ENCODE measurements at places on chromosomes 13 and 19.

GRCh38 chr19:28401739-28402424, 811.1 kb downstream of the UQCRFS1 start:
- DNase-seq = no peak

DNA sequence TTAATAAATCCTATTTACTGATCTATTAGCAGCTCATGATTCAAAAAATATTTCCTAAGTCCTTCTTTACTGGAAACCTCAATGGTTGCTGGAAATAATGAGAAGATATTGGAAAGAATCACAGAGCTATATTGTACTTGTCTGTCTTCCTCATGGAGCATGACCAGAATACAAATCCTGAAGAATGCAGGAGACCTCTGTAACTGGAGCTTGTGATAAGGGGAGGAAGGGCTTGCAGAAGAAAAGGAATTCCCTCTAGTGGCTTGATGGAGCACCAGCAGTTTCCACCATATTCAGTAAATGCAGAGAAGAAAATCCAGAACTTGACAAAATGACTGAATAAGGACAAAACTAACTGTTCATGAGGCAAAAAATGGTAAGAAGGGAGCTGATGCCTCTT, 1333.1 kb downstream of the EFNB2 start:
- DNase-seq = no peak

- peak; percentile 18 for DNase-seq
These were observed 1.3 kb downstream of the BBC3 start for GRCh38 chr19:47229676-47230053.

GRCh38 chr13:76884186-76884906, 1.9 kb downstream of the KCTD12 start:
- peak; percentile 25 for DNase-seq

GRCh38 chr13:79686441-79686840, 205.5 kb downstream of the NDFIP2 start:
- no peak for DNase-seq

DNA sequence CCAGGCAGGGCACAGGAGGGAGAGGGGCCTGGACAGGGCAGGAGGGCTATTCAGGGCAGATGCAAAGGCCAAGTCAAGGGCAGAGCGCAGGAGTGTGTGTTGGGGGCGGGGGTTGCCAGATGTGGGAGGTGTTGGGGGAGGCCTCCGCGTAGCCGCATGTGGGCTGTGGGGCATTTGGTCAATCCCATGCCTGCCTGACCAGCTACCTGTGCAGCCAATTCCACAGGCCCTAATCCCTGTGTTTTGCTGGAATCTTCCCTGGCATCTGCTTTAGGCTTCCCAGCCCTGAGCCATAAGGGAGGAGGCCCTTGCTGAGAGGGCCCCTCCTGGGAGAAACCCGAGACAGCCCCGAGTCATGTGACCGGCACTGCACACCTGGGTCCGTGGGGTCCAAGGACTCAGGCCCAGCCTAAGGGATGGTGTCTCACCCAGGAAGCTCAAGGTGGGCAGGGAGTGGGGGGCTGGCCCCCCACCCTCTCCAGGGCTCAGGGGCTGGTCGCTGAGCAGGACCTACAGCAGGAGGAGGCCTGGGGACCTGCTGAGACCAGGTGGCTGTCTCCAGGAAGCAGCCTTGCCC, 20.3 kb downstream of the RFX1 start:
- no peak for DNase-seq

- DNase-seq = no peak
These were observed 21.7 kb upstream of the MIER2 start for GRCh38 chr19:366205-366783.

DNA sequence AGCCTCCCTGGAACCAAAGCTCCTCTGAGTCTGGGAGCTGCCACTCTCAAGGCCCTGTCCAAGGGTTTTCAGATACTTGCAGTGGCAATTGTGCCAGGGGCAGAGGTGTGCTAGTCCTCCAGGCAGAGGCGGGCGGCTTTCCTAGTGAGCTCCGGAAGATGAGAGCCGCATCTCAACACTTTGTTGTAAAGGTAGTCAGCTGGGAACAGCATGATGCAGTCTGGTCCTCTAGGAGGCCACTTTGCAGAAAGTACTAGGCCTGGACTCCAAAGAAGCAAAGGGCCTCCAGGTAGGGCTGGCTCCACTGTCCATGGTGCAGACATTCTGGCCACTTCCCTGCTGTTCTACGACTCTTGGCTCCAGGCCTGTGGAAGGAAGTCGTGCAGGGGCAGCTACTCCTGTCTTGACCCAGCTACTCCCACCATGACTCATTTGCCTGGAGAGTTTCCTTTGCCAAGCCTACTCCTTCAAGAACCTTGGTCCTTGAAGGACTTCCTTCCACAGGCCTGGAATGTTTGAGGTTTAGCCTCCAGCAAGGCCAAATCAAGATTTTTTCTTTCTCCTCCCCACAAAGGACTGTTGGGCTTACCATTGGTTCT, 9.9 kb upstream of the ZNF536 start:
- no peak for DNase-seq

GRCh38 chr13:79491715-79492114, 10.8 kb downstream of the NDFIP2 start:
- DNase-seq = no peak

- DNase-seq = no peak
These were observed 41.4 kb downstream of the NLRP12 start for GRCh38 chr19:53782698-53783097.

GRCh38 chr19:1923319-1923718, 17.7 kb upstream of the CSNK1G2 start:
- peak; percentile 81 for DNase-seq

GRCh38 chr13:61795580-61795979, 379.9 kb upstream of the PCDH20 start:
- DNase-seq = no peak

DNA sequence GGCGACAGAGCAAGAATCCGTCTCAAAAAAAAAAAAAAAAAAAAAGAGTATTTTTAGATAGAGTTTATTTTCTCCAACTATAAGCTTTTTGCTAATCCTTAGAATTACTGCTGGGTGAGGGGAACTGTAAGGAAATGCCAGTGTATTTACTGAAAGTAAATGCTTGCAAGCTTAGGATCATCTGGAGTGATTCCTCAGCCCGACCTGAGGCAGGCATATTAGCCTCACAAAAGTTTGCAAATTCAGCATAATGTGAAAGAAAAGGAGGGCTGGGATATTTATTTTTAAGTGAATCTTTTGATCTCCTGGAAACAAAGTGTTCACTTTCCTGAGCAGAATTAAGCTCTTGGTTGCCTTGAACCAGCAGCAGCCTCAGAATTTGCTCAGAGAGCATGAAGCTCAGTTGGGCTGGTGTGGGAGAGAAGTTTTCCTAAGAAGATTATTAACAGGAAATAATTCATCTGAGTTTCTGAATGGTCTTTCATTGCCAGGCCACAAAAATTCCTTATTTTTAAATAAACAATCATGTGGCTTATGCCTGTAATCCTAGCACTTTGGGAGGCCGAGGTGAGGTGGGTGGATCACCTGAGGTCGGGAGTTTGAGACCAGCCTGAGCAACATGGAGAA, 24.7 kb upstream of the SPATA13 start:
- DNase-seq = no peak

GRCh38 chr13:49464621-49465325, 20.7 kb downstream of the SETDB2 start:
- DNase-seq = no peak

- no peak for DNase-seq
These were observed 1.2 kb downstream of the RAB11B start for GRCh38 chr19:8391198-8392016.

- DNase-seq = no peak
These were observed 1.2 kb upstream of the MYDGF start for GRCh38 chr19:4671185-4671851.

DNA sequence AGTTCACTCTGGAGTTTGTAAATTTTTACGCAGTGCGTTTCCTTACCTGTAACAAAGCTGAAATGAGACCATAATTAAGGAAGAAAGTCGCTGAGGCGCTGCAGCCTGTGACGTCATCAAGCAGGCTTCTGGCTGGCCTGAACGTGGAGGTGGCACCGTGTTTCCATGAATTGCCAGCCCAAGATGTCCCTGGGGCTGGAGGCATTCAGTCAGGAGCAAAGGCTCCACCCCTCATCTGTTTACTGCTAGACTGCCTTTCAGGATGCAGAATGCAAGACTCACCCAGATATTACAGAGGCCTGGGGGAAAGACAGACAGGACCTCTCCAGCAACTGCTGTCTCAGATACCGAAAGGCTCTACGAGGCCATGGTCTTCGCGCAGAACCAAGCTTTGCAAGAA, 424.6 kb downstream of the TSHZ3 start:
- DNase-seq = no peak

DNA sequence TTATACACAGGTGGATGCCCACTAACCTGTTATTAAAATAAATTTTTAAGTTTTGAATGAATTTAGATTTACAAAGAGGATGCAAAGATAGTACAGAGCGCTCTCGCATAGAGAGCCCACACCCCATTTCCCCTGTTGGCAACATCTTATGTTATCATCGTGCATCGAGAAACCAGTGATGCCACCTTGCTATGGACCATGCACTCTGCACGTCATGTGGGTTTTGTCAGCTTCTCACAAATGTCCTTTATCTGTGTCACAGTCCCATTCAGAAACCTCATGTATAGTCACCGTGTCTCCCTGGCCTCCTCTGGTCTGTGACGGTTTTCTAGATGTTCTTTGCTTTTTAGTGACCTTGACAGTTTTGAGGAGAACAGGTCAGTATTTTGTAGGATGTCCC, 60.0 kb downstream of the ING1 start:
- DNase-seq = no peak

DNA sequence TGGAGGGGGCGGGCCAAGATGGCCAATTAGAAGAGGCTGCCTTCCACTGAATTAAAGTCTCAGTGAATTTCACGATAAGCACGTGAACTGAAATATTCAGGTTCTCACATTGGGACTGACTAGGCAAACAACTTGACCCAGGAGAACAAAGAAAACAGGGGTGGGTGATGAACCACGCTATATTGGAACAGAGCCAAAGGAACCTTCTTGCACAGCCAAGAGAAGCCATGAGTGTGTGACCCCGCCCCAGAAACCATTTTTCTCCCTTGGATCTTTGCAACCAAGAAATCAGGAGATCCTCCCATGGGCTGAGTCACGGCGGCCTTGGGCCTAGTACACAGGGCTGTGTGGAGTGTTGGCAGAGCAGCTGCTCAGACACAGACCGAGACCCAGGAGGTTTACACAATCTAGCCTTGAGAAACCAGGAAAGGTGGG, 36.8 kb downstream of the ERICH4 start:
- no peak for DNase-seq

DNA sequence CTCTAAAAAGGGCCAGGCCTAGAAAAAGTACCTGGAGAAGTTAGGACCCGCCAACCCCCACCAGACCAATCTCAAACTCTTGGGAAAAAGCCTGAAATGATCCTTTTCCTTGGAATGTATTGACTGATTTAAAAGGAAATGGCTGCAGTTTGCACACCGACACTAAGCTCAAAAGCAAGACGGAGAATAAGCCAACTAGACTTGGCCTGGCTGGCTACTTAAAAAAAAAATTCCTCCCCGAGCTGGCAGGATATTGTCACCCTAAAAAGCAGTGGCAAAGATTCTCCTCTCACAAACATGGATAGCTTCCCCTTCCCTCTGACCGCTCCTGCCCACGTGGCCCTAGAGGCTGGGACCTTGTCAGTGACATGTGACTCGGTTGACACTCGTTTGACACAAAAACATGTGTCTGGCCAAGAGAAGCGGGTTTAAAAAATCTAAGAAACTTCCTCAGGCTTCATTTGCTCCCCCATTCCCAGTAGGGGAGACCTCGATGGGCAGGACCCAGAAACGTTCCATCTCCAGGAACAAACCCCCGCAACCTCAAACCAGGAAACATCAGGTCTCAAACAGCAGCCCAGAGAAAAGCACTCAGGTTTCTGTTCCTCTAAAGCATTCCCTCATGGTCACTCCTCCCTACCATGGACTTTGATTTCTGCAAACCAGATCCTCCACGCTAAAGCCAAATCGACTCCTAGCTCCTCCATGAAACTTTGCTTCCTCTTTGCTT, 1.3 kb downstream of the RFX1 start:
- DNase-seq = peak; percentile 27

- DNase-seq = no peak
These were observed 3.1 kb downstream of the SLC1A5 start for GRCh38 chr19:46785054-46785979.

DNA sequence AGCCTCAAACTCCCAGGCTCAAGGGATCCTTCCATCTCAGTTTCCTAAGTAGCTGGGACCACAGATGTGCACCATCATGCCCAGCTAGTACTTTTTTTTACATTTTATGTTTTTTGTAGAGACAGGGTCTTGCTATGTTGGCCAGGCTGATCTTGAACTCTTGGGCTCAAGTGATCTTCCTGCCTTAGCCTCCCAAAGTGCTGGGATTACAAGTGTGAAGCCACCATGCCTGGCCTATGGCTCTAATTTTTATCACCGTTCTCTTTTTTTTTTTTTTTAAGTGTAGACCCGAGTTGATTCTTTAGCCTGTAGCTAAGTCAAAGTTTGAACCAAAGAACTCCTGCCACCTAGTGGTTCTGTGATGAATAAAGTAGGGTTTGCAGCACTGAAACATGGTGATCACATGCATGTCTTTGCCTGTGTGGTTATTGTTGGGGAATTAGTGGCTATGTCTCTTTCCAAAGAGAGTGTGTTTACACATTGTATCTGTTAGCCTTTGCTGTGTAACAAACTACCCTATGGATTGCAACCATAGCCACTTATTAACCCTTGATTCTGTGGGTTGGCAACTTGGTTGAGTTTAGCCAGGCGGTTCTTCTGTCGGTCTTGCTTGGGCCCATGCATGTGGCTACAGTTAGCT, 11.6 kb downstream of the NFILZ start:
- peak; percentile 21 for DNase-seq

GRCh38 chr19:15123031-15123890, 16.1 kb downstream of the SYDE1 start:
- DNase-seq = no peak

DNA sequence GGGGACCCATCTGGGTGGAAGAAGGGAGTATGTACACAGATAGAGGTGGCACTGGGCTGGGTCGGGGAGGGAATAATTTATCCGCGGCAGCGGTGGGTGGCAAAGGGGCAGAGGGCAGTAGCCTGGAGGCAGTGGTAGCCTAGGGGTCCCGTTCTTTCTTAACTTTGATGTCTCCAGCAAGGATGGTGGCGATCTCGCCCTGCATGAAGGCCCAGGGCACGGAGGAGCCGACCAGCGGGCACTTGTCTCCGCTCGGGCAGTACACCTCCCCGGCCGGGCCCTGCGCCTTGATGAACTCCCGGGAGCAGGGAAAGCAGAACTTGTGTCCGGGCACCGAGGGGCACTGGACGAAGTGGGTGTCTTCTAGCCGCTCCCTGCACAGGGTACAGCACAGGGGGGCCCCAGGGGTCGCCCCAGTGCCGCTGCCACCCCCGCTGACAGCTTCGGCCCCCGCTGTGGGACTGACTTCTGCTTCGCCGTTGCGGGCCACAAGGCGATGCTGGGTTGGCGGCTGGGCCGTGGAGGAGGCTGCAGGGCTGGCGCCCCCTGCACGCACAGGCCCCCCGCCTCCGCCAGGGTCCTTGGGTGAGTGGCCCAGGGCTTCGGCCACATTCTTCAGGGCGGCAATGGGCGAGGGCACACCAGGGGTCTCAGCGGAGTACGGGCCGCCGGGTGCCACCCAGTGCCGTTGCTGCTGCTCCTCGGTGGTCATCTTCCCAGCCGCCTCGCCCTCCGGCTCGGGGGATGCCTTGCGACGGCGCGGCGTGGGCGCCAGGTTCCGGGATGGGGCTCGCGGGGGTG, 1.9 kb downstream of the IRF2BP1 start:
- DNase-seq = no peak

Data from activated CD4-positive, alpha-beta T cell treated with anti-CD3 and anti-CD28 coated beads, Interleukin-2, Interleukin-6, amounts not matched to agents 100 ng/mL and 50 ng/mL, durations not matched to agents 16 hours and 8 hours (primary cell).